Nephron progenitor cell (in vitro differentiated cells): ENCODE measurements at places on chromosomes 5 and 9.

GRCh38 chr5:77972469-77973252, 196.5 kb upstream of the TBCA start:
- DNase-seq: peak; percentile 46

- DNase-seq: no peak
These were observed 197.4 kb upstream of the IL12B start for GRCh38 chr5:159527546-159528254.

GRCh38 chr9:125638239-125639045, 68.6 kb downstream of the MAPKAP1 start:
- DNase-seq: no peak

DNA sequence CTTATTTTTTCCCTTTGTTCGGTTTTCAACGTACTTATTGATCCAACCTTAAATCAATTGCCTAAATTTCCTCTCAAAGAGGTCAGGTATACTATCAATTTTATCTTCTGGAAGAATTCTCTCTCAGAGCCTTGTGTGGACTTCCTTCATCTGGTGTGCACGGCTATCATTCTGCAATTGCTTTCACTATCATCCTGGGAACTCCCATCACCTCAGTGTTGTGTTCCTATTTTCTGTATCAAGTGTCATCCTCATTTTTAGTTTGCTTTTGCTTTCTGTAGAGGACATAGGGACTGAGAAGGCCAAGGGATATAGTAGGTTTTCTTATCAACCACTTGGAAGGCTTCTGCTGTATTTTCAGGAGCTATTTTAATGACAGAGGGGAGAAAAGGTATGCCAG, 11.3 kb downstream of the STOM start:
- DNase-seq: no peak

GRCh38 chr5:139692148-139692547, 44.0 kb downstream of the CXXC5 start:
- no peak for DNase-seq

- DNase-seq: no peak
These were observed 11.3 kb upstream of the IGFBPL1 start for GRCh38 chr9:38435521-38435920.

GRCh38 chr5:35804201-35804653, 52.5 kb upstream of the IL7R start:
- no peak for DNase-seq

DNA sequence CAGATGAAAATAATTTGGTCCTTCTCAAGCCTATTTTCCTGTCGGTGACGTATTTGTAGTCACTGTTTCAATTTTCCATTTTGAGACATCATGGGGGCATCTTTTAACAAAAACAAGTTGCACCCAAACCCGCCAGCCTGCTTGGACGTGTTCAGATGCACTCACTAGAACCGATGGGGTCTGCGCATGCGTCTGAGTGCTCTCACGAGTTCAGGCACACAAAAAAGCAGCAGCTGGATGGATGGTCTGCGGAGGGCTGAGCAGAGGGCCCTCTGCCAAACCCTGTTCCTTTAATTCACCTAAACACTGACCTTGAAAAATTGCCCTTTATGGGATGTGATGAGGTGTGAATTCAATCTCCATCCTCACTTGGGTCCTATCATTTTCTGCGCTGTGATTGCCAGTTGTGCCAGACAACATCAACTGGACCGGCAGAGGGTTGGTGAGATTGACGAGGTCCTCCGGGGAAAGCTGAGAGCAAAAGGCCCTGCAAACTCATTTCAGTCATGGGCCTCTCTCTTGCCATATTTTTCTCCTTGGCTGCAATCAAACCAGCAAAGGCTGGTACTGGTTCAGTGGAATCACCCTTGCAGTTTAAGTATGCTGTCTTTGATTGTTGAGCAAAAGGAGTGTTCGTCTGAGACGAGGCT, 251.9 kb downstream of the NFIB start:
- DNase-seq: no peak

DNA sequence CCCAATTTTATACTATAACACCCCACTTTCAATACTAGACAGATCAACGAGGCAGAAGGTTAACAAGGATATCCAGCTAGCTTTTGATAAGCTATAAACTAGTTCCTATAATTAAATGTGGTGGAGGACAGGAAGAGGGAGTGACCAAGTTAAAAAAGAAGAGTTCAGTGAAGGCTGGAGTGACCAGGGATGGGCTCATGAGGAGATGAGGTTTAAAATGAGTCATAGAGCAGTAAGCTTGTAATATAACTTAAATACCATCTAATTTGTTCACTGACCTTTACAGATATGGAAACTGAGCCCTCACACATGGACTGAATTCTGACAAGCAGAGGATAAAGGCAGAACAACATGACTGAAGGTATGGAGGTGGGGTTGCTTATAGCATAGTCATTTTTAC, 284.5 kb downstream of the SPATA31D1 start:
- no peak for DNase-seq

DNA sequence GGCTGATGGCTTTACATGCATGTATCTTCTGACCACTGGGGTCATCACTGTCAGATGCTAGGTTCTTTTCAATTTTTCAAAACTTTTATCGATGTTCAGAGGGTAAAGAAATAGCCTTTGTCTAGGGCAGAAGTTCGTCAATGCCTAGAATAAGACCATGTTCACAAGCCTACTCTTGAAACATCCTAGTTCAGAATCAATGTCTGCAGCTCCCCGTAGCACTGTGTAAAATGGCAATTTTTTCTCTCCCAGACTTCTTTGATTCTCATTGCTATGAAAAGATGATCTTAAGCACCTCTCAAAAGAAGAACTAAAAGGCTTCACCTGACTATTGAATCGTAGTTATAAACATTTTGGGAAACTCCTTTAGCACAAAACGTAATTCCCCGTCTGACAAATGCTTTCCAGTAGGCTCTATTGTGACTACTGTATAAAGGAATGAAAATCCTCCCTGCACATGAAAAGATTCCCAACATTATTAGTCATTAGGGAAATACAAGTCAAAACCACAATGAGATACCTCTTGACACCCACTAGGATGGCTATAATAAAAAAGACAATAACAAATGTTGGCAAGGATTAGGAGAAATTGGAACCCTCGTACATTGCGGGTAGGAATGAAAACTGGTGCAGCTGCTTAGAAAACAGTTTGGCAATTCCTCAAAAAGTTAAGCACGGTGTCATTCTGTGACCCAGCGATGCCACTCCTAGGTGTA, 263.5 kb downstream of the ARHGAP26 start:
- DNase-seq: no peak

DNA sequence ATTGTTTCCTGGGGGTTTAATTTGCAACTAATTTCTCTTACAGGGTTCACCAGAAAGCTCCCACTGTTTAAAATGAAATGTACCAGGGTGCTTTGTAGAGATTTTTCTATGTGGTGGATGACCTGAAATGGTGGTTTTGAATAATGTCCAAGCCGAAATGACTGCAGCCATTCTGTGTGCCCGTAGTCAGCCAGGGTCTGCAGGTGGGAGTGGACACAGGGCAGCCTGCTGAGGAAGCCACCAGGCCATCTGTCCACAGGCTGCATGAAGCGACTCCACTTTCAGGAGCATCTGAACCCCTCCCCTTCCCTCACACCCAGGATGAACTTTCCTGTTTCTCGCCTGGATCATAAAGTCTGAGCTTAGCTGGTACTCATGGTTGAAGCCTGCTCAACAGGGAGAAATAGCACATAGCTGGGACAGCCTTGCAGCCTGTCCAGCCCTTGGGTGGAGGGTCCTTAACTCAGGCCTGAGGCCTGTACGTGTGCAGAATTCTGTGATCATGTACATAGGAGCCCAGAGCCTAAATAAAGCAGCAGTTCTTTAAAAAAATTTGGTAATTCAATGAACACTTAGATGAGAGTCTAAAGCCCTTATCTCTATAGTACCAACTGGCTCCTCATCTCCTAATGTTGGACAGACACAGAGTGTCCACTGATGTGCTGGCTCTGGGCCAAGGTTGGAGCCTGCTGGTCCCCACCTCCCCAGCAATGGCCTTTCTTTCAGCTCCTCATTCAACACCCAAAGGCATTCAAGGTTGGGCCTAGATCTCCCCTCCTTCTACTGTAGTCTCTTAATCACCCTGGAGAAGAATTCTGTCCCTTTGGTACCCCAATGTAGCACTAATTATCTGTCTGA, 72.8 kb downstream of the SHB start:
- DNase-seq: no peak

DNA sequence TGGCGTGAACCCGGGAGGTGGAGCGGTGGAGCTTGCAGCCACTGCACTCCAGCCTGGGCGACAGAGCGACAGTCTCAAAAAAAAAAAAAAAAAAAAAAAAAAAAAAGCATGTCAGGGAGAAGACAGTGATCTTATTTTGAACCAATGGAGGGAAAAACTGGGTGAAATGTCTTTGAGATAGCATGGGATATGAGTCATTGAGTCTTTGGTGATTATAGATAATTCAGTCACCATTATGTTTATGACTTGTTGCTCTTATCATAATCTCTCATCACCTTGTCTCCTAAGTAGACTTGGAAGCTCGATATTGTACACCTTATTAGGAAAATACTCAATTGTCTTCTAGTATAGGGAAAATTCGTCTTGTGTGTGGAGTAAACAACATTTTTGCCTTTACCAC, 55.1 kb upstream of the KDM4C start:
- no peak for DNase-seq
